Large intestine (tissue), 12 donors: ENCODE measurements at places on chromosomes 13 and 19.
A peak's percentile ranks its signal among the peaks of the same experiment; 100 is the strongest.

- peak overlapping the region; percentile 4 for H3K27ac ChIP-seq
- H3K27me3 ChIP-seq = no peaks in the 10 kb centered on the region
- no peak for DNase-seq
- peaks cover 46% of the 10 kb centered on the region for H3K4me1 ChIP-seq
- peaks cover 48% of the 10 kb centered on the region for H3K36me3 ChIP-seq
These were observed 3.4 kb upstream of the RPS11 start for GRCh38 chr19:49492573-49493405.

GRCh38 chr13:40063278-40063698 is 407.8 kb downstream of the COG6 start:
- no peaks in the 10 kb centered on the region for H3K4me1 ChIP-seq
- H3K36me3 ChIP-seq = no peaks in the 10 kb centered on the region

DNA sequence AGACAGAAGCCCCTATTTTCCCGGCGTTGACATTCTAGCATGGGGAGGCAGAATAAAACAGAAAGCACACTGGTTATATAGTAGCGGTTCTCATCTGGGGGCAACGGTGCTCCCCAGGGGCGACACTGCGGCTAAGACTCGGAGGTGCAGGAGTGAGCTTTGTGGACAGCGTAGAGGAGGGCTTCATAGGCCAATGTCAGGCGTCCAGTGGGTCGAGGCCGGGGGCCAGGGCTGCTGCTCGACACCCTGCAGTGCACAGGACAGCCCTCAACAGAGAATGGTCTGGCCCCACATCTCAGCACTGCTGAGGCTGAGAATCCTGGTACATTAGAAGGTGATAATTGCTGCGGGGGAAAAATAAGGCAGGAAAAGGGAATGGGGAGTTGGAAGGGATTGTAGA is 1.5 kb downstream of the ZNF628 start:
- H3K27ac ChIP-seq = no peak overlapping the region
- H3K36me3 ChIP-seq = peaks cover 4% of the 10 kb centered on the region
- H3K4me3 ChIP-seq = no peak overlapping the region
- peaks cover 11% of the 10 kb centered on the region for H3K4me1 ChIP-seq

- H3K4me1 ChIP-seq = peaks cover 6% of the 10 kb centered on the region
- no peak overlapping the region for H3K4me3 ChIP-seq
- DNase-seq = no peak
- no peaks in the 10 kb centered on the region for H3K36me3 ChIP-seq
- H3K27ac ChIP-seq = no peak overlapping the region
These were observed 8.8 kb upstream of the SHKBP1 start for GRCh38 chr19:40567750-40568494.

DNA sequence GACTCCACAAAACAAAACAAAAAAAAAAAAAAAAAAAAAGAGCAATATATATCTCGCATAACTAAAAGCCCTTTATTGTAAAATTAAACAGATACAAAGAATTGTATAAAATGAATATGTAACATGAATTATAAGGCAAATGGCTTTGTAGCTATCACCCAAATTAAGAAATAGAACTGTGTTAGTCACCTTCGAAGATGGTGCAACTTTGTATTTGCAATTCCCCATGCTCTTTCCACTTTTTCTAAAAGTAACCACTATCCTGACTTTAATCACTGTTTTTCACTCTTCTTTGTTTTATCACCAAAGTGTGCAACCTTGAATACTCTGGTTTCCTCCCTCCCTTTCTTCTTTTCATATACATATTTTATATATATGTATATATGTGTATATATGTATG is 57.1 kb upstream of the HTR2A start:
- H3K4me1 ChIP-seq = no peaks in the 10 kb centered on the region
- H3K4me3 ChIP-seq = no peak overlapping the region
- H3K36me3 ChIP-seq = no peaks in the 10 kb centered on the region

DNA sequence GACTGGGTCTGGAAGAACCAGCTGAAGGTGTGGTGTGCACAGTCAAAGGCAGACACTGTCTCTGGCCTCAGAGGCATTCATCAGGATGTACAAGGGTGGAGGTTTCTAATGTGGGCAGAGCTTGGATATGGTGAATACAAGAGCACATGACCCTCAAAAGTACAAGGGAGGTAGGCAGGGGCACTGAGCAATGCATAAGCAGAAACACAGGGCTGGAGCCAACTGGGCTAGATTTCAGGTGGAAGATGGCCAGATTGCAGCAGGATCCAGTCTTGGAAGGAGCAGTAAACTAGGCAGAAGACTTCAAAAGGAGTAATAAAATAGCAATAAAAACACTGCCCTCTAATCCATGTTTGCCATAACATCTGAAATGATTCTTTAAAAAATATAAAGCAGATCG is 417.1 kb downstream of the OLFM4 start:
- no peak overlapping the region for H3K4me3 ChIP-seq
- no peak for DNase-seq
- H3K36me3 ChIP-seq = no peaks in the 10 kb centered on the region
- no peak overlapping the region for H3K27ac ChIP-seq
- H3K27me3 ChIP-seq = no peaks in the 10 kb centered on the region
- H3K4me1 ChIP-seq = no peaks in the 10 kb centered on the region

GRCh38 chr13:27905650-27906049 is 14.2 kb upstream of the PDX1 start:
- peaks cover 7% of the 10 kb centered on the region for H3K4me1 ChIP-seq
- H3K36me3 ChIP-seq = no peaks in the 10 kb centered on the region
- no peak overlapping the region for H3K27ac ChIP-seq
- no peak overlapping the region for H3K4me3 ChIP-seq
- peaks cover 10% of the 10 kb centered on the region for H3K27me3 ChIP-seq

DNA sequence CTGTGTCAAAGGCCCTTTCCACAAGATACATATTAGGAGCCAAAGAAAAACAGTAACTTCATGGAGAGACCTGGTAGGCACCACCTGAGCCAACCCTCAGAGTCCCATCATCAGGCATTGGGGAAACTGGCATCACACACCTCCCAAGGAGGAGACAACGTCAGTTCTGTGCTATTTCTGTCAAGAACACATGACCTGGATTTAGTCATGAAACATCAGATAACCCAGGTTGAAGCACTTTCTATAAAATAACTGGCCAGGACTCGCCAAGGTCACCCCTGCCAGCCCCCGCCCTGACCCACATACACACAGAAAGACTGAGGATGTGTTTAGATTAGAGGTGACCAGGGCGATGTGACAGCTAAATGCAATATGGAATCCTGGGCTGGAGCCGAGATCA is 35.6 kb downstream of the COL4A1 start:
- H3K27ac ChIP-seq = no peak overlapping the region
- H3K36me3 ChIP-seq = peaks cover 3% of the 10 kb centered on the region
- no peaks in the 10 kb centered on the region for H3K4me1 ChIP-seq
- no peak for DNase-seq

- no peaks in the 10 kb centered on the region for H3K27me3 ChIP-seq
- no peaks in the 10 kb centered on the region for H3K36me3 ChIP-seq
- peak overlapping the region; percentile 80 for H3K4me3 ChIP-seq
- H3K4me1 ChIP-seq = peaks cover 9% of the 10 kb centered on the region
- H3K27ac ChIP-seq = peak overlapping the region; percentile 39
- no peak for DNase-seq
These were observed 631 bp downstream of the LACC1 start for GRCh38 chr13:43880214-43880855.

GRCh38 chr13:106416645-106417044 is 118.8 kb downstream of the EFNB2 start:
- no peak overlapping the region for H3K27ac ChIP-seq
- H3K27me3 ChIP-seq = no peaks in the 10 kb centered on the region
- DNase-seq = no peak

GRCh38 chr19:3738477-3739220 is 22.8 kb downstream of the APBA3 start:
- H3K4me3 ChIP-seq = no peak overlapping the region
- no peaks in the 10 kb centered on the region for H3K4me1 ChIP-seq
- no peak overlapping the region for H3K27ac ChIP-seq
- DNase-seq = no peak
- no peaks in the 10 kb centered on the region for H3K27me3 ChIP-seq
